ENCODE measurements at places on chromosomes 7 and 10.

DNA sequence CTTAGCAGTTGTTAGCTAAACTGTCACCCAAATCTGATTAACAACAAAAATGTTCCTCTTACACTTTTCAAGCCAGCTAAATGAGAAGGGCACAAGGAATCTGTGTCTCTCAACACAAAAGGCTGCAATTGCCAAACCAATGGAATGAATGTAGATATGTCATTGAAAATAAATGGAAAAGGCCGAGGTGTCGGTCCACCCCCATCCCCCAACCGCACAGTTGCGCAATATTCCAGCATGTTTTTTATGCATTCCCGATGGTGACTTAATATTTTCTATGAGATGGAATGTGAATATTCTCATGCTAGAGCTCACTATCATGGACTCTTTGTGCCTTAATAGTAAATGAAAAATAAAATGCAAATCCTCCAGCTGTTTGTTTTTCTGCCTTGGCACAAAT is 181.6 kb upstream of the LRGUK start:
- no peak for DNase-seq

DNA sequence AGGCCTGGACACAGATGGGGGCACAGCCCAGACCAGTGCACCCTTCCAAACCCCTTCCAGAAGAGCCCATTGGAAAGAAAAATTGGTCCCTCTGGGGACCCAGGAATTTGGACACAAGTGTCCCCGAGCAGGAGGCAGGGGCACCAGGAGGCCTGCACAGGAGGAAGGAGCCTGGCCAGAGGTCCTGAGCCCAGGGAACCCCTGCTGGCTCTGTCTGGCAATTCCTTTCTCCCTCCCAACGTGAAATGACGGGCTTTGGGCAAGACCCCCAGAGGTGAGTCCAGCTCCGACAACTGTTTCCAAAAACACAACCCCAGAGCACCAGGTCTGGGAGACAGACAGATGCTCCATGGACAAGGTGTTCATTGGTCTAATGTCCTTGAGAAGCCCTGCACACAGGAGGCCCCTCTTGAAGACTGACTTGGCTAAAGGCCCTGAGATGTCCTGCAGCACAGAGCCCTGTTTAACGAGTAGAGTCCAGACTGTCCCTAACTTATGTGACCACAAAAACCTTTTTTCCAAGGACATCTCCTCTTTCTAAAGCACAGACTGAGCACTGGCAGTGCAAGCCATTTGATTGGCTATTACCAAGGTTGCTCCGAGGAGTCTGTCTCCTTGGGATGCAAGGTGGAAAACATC is 150.7 kb downstream of the OAT start:
- no peak for DNase-seq

- no peak for DNase-seq
These were observed 101.8 kb downstream of the CHN2 start for GRCh38 chr7:29296421-29296820.

DNA sequence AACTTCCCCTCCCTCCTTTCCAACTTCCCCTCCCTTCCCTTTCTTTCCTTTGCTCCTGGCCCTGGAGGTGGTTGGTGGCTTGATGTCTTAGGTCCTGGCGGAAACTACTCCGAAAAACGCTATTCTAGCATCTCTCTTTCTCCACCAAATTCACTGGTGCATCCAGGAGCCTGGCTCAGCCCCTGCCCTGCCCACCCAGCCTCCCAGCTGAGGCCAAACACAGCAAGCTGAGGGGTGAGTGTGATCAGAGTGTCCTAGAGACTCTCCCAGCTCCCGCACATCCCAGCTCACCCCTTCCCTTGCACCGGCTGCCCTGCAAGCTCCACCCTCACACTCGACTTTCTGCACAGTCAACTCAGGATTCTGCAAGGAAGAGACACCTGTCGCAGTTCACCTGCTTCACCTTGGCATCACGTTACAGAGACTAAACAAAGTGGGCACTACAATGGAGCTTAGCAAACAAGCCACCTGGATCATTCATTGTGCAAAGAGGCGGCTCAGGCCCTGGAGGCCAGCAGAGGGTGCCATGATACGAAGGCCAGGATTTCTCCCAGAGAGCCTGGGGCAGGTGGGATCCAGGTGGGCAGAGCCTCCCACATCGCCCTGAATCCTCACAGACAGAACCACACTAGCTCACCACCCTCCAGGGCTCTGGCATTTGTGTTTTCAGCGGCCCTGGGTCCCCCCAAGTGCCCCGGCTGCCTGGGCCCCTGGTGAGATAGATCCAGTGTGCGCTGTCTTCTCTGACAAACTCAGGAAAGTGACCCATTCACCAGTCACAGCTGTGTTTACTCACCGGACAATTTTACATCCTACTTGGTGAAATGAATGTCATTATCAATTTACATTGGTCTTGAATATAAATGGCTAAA is 169.6 kb downstream of the TCERG1L start:
- peak; percentile 92 for DNase-seq

GRCh38 chr7:117479225-117480054 is at the start of gene CFTR:
Gene CFTR (plus strand): TSS chr7:117480025. CDS start chr7:117480095, 70 bp downstream.
- DNase-seq, result no peak

DNA sequence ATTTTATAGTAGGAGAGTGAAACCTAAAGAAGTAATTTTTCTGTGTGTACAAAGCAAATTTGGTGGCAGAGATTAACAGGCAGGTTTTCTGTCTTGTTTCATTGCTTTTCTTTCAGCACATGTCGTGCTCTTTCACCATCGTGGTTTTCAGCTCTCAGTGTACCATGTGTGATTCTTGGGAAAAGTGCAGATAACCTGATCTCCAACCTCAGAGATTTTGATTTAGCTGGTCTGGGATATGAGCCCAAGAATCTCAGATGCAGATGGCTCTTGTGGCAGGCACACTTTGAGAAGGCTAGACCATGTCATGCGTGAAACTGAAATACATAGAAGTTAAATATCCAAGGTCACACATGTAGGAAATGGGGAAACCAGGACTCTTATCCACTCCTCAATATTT is 317.4 kb downstream of the EXOC4 start:
- DNase-seq, result no peak

DNA sequence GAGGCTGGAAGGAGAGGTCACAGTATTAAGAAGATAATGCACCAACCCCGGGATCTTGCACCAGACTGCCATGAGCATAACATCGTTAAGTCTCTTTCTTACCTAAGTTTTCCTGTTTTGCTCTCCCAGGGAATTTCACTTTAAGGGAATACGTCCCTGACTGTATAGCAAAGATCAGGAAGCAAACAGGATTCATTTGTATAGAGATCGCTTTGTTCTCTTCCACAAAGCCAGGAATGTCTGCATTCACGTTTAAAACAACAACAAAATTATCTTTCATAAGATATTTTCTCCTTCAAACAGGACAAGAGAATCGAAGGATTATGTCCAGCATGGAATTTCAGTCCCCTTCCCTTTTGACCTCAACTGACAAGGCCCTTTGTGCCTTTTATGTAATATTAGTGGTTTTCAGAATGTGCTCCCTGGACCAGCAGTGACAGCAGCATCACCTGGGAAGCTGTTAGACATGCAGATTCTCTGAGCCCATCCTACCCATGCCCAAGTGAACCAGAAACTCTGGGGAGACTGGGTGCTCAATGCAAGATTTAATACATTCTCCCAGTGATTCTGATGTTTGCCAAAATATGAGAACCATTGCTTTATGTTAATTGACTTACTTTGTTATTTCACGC is 286.3 kb downstream of the FGFR2 start:
- DNase-seq, result no peak

All from NCI-H69 (cell line).